ENCODE measurements at places on chromosomes 6 and 20.

DNA sequence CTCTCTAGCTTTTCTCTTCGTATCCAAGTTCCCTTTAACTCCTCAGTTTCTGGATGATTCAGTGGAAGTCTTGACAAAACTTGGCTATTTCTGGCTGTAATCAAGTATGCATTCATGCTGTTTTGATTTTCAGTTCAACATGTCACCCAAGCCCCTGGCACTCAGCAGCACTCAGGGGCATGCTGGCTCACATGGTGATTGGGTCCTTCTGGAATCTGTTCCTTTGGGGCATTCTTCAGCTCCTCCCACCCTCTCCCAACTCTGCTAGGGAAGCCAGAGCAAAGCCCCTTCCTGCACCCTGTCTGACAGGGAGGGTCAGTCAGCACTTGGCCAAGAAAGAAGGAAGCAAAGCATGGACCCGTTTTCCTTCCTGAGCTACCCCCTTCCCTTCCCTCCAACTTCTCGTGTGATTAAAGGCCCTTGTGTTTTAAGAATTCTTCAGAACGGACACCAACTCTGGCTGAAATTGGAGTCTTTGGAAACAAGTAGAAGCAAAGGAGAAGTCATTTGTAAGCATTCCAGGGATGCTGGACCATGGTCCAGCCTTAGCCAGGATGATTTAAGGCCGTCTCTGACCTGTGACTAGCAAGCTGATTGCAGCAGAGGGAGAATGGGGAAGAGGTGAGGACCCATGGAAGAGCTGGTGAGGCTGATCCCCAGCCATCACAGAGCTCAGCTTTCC lies 7.1 kb downstream of the PLEKHG1 start:
- no peak for DNase-seq

DNA sequence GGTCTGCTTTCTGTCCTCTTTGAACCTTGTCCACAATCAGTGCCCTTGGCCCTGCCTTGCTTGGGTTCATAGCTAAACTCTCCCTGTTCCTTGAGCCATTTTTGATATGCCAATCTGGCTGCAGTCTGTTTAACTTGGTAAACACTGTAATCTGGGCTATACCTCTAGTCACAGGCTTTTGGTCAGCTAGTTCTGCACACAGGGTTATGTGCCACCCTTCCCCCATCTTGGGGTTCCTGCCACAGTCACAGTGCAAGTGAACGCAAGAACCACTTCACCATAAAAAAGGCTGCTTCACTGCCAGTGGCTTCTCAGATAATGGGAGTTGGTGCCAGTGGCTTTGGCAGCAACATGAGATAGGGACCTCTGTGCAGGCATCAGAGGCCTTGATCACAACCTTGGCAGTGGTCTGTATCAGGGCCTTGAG lies 10.9 kb upstream of the ATRN start:
- no peak for DNase-seq

GRCh38 chr20:24768713-24769601 lies 180.1 kb upstream of the CST7 start:
- no peak for DNase-seq

GRCh38 chr20:38631155-38632022 lies 29.8 kb downstream of the ARHGAP40 start:
- no peak for DNase-seq

DNA sequence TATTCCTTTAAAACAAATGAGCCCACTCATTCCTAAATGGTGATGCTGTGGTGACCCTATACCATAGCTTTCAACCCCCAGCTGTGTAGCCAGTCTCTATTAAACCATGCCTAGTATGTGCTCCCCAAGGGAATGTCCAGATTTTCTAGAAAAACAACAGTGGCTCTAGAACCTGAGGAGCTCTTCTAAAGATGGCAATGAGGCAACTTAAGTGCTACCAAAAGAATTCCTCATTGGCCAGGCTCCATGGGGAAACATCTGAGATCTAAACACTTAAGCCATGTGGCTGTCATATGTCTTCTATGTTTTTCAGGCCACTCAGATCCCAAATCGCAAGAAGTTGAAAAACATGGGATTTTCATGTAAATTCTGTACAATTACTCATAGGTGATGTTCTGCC lies 191.0 kb downstream of the TPBG start:
- peak; percentile 13 for DNase-seq

- DNase-seq: no peak
These were observed 15.1 kb upstream of the ISM1 start for GRCh38 chr20:13205848-13206434.

- peak; percentile 31 for DNase-seq
These were observed 19.3 kb downstream of the TOP1 start for GRCh38 chr20:41047975-41048305.

GRCh38 chr6:130632897-130633296 lies 194.3 kb upstream of the SMLR1 start:
- no peak for DNase-seq

- DNase-seq: no peak
These were observed 179.4 kb upstream of the AFDN start for GRCh38 chr6:167647306-167647705.

All from GM03348 (cell line).